NT2/D1 (cell line): ENCODE measurements at places on chromosomes 11 and 22.

- DNase-seq: no peak
These were observed 647.2 kb upstream of the ANO5 start for GRCh38 chr11:21545699-21546098.

GRCh38 chr11:65431451-65432099 lies 9.0 kb downstream of the NEAT1 start:
- no peak for DNase-seq

DNA sequence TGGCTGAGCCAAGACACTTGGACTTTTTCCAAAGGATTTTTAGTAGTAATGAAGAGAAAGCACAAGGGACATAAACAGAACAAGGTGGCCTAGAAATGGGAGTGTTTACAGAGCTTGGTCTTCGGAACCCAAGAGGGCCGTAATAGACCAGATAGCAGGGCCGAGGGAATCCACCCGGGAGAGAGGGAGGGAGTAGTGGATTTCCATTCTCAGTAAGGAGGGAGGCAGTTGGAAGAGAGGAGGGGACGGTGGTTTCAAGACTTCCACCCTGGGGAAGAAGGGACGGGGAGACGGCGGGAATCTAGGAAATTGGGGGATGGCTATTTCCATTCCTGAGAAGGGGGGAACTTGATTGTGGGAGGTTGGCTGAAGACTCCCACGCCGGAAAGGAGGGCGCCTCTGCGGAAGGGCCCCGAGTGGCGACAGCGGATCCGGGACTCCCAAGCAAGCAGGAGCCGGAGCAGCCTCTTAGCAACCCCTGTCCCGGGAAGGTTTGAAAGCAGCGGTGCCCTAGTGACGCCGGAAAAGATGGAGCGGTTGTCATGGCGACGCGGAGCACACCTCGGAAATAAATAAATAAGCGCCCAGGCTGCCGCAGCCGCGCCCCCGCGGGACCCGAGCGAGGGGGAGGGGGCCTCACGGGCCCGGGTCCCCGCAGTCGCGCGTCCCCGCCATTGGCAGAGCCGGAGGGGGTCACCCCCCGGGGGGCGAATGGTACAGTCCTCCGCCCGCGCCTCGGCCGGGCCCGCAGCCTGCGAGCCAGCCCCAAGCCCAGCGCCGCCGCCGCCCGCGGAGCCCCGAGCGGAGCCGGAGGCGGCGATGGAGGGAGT lies 31.6 kb downstream of the EIF3F start:
- peak; percentile 70 for DNase-seq

DNA sequence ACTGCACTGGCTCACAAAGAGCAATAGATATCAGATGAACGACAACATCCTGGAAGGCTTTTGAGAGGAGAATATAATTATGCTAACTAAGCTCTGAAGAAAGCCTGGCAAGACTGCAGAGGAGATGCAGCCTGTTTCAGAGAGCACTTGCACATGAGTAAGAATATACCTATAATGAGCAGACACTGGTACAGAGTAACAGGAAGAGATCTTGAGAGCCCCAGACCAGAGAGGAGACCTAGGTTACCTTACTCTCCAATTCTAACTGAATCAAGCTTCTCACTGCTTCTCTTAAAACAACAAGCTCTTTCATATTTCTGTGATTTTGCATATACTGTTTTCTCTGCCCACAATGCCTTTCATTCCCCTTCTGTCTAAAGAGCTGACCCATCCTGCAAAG lies 66.5 kb downstream of the FAM168A start:
- DNase-seq: no peak

- DNase-seq: no peak
These were observed 45.1 kb upstream of the CBX7 start for GRCh38 chr22:39197578-39197977.

DNA sequence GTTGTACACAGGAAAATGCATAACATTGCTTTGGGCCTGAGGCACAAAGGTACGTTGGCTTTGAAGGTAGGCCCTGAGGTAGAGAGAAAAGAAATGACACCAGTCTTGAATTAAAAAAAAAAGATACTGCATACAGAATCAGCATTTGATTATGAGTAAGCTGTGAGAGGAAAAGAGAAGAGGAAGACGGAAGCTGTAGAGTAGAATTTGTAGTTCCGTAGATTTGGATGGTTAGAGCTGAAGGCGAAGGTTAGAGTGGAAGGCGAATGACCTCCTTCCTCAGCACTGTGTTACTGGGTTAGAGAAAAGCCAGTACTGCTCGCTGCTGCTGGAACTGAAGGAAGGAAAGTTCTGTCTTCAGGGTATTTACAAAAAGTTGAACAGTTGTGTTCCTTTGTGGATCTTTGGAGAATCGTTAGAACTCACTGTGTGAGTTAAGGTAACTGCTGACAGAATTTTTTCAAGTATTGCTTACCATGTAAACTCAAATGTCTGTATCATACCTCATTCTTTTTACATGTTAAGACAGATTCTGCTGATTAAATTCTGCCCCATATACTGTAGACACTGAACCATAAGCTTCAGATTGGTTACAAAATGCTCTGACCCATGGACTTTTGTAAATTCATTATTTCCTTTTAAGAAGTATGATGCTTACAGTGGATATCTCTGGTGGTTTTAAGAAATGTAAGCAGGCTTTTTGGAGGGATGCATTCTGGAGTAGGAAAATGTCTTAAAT lies 50.2 kb downstream of the MCAM start:
- no peak for DNase-seq

GRCh38 chr11:135073870-135074269 lies 661.8 kb upstream of the B3GAT1 start:
- DNase-seq: no peak

GRCh38 chr22:39712081-39712480 lies 141.5 kb downstream of the CACNA1I start:
- DNase-seq: no peak

DNA sequence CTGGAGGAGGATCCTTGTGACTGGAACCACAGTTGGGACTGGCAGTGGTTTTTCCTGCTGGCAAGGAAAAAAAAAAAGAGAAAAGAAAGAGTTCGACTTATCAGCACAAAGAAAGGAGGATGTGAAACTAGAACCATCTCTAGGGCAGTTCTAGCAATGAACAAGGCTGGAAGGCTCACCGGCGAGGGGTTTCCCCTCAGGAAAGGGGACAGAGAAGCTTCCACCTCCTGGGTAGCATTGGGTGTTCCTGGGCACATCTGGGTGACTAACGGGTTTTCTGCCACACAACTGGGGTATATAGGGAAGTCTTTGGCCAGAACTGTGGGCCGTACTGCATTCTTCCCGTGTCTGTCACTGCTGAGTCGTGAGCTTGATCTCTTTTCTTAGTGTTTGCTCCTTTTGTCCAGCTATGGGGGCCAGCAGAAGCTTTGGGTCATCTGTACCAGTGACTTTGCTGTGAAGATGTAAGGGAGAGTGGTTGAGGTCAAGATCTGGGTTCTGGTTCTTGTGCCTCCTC lies 109.4 kb upstream of the OR4B1 start:
- no peak for DNase-seq

DNA sequence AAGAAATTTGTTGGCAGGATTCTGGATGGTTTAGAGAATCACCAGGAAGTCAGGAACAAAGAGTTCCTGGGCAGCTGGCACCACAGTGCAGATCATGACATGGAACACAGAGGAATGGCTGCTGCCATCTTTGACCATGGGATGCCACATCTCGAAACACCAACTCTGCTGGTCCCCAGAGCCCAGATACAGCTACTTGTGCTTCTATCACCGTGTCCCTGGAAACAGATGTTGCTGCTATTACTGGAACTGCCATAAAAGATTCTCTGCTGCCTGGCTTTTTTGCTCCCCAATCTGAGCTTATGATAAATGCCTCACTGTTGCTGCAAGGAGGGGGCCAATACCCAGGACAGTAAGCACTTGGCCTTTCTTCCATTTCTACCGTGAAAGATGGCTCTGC lies 185.2 kb downstream of the CSNK2A3 start:
- no peak for DNase-seq

- DNase-seq: no peak
These were observed 4.4 kb downstream of the TMPRSS6 start for GRCh38 chr22:37105154-37105553.

DNA sequence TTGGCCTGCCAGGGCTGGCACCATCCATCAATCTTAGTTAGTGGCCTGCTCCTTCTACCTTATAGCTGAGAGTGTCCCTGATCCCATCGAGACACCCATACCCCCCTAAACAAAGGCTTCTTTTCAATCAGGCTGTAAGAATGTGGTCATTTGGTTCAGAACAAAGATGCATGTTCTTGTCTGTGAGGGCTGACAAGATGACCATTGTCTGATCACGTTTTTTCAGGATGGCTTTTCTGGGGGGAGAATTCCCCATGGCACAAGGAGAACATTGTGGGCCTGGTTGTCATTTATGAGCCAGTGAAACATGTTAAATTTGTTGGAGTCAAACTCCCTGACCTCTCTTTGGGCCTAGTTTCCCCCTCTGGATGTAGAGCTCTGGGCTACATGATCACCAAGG lies 160.4 kb downstream of the INSC start:
- DNase-seq: no peak

DNA sequence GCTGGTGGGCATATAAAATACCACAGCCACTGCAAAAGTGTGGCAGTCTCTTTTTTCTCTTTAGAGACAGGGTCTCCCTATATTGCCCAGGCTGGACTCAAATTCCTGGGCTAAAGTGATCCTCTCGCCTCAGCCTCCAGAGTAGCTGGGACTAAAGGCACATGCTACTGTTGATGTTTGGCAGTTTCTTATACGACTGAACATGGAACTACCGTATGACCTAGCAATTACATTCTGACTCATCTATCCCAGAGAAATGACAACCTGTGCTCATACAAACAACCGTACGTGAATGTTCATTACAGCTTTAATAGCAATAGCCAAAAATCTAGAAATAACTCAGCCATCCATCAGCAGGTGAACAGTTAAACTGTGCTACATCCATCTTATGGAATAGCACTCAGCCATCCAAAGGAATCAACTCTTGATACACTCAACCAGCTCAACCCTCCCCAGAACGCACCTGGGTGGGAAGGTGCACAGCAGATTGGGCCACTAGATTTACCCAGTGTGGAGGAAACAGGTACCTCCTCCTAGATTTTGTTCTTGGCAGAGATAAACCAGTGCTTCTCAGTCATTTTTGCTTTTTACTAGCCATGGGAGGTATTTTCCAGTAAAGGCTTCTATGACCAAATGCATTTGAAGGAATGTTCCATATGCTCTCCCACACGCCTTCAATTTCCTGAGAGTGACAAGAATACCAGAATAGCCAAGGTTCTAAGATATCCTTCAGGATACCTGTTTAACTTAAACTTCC lies 130.5 kb downstream of the MED15 start:
- DNase-seq: no peak

DNA sequence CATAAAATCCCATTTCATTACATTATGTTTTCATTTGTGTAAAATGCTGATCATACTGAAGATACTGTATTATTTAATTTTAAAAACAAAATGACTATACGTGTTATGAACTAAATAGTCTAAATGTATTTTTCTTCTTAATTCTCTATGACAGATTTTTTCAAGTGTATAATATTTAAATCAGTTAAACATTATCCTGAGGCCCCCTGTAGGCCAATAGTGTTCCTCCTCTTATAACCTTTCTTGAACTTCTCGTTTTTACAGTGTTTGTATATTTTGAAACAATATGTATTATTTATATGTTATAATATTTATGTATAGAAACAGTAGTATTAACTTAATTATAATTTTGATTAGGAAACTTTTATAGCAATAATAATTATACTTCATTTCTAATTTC lies 151.1 kb upstream of the CHORDC1 start:
- DNase-seq: no peak

DNA sequence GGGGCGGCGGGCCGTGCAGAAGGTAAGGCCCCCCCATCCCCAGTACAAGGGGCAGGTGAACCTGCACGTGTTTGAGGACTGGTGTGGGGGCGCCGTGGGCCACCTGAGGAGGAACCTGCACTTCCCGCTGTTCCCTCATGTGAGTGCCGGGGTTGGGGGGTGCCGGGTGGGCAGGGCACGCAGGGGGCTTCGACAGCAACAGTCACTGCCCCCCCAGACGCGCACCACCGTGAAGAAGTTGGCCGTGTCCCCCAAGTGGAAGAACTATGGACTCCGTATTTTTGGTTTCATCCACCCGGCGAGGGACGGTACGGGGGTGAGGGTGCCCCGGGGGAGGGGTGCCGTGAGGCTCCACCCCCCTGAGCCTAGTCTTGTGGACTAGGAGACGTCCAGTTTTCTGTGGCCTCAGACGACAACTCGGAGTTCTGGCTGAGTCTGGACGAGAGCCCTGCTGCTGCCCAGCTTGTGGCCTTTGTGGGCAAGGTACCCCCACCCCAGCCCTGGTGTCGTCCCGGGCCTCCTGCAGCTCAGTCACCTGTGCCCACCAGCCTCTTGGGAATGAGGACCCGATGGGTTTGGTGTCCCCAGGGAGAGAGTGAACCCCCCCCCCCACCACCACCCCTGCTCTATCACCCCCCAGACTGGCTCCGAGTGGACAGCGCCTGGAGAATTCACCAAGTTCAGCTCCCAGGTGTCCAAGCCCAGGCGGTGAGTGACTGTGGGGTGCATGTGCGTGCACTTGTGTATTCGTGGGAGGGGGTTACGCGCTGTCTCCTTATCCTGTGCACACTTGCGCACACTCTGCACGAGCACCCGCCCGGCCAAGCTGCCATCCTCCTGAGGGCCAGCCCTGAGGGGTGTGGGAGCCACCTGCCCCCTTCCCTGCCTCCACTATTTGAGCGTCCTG lies 3.8 kb downstream of the B4GALNT4 start:
- no peak for DNase-seq

DNA sequence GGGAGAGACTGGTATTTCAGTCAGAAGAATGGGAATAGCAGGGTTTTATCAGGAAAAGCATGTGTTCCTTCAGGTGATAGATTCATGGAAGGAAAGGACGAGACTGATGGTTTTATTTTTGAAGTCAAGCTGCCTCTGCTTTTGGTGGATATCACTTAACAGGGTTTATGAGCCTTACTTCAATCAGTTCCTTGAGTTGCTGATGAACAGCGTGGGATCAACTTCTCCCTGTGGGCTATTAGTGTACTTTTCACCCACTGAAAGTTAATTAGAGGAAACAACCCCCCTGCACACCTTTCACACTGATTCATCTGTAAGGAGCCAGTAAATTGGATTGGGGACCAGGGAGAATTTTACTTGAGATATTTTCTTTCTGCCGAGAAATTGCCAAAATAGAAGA lies 479.0 kb downstream of the NELL1 start:
- no peak for DNase-seq

- DNase-seq: no peak
These were observed 11.4 kb upstream of the TCP11L1 start for GRCh38 chr11:33027846-33028536.
